ENCODE measurements at places on chromosomes 6 and 20.

DNA sequence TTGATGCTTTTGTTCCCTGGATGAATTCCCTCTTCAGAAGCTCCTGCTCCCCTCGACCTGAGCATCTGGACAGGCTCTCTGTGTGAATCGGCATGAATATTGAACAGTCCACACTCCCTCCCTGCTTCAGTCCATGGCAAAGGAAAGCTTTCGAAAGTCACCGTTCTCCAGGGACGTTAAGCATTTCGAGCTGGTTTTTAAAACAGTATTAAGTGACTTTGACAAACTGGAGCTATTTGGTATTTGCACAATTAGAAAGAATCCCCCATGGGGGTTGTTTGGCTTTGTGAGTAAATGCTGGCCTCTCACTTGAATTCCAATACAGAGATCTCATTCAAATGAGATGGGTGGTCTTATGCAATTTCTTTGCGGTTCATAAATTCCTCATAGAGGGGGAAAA, 85.3 kb upstream of the TIAM2 start:
- DNase-seq, result no peak

GRCh38 chr6:55047451-55048044, 126.8 kb upstream of the HCRTR2 start:
- DNase-seq, result peak; percentile 8

GRCh38 chr6:82178077-82178758, 69.3 kb downstream of the IBTK start:
- no peak for DNase-seq

GRCh38 chr6:4352731-4353130, 217.4 kb upstream of the ECI2 start:
- no peak for DNase-seq

DNA sequence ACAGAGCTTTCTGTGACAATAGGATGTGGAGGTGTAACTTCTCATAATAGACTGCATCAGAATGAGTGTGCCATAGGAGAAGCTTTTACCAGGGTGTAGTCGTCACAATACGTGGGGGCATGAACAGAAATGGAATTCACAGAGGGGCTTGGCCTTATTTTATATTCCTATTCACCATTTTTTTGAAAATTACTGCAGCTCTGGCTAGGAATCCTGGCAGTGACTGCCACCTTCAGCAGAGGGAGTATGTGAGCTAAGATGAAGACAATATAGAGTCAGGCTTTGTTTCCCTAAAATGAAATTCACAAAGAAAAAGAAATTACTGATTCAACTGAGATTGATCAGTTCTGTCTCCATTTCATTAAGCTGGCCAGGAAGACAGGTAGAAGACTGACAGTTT, 13.9 kb downstream of the TOMM6 start:
- no peak for DNase-seq

GRCh38 chr20:53917145-53918019, 153.0 kb downstream of the BCAS1 start:
- peak; percentile 71 for DNase-seq

- no peak for DNase-seq
Observed at GRCh38 chr6:13098793-13099570, 229.4 kb downstream of the TBC1D7 start.

DNA sequence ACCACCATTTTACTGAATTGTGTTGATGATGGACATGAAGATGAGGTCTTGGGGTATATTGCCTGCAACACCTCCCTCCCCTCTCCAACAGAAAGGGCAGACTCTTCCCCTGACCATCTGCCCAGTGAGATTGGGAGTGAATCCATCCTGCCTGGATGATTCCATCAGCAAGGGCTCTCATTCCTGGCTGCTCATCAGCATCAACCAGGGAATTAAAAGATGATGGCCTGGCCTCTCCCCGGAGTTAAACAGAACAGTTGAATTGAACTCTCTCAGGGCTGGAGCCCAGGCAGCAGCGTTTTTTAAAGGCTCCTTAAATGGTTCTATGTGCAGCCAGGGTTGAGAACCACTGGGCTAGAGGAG, 14.6 kb upstream of the MRPS18A start:
- no peak for DNase-seq

DNA sequence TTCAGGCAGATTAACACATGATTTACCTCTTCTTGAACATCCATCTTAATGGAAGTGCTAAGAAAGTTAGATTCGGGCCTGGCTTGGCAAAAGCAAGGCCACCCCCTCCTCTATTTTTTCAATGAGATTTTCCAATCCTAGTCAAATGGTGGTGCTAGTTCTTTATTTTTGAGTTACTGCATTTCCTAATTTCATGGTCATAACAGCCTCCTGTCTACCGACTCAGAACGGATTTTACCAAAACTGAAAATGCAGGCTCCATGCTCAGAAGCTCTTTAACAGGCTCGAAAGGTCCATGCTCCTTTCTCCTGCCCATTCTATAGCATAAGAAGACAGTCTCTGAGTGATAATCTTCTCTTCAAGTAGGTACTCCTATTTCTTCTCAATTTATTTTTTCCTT, 117.2 kb upstream of the ESR1 start:
- DNase-seq, result peak; percentile 3

DNA sequence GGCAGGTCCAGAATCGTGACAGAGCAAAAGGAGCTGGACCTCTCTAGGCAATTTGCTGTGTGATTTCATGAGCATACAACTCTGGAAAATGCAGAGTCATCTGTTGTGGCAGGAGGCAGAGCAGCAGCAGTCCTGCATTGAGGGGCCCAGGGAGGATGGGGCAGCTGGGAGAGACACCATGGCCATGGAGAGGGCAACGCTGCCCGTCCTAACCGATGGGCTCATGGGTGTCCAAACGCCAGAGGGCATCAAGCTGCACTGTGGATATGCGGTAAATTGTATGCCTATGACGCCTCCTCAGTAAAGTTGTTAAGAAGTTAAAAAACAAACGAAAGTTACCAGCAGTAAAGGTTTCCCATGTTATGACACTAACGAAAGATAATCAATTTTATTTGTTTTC, 42.2 kb upstream of the DACT2 start:
- no peak for DNase-seq

DNA sequence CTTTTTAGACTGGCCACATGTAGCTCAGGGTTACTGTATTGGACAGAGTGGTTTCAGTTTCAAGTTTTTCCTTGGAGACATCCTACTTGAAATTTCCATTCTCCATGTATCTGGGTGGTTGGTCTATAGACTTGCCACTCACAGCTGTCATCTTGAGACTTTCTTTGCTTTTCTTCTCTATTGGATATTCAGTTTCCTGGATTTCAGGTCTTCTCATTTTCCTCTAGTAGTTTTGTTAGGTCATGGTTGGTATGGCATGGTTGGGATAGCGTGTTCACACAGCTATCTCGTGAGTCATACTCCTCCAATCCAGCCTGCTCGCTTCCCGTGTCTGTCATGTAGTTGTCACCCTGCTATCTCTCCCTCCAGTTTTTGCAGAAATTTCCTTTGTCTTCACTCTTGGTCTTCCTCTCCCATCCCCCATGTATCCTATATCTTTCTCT, 48.3 kb downstream of the PTPN1 start:
- DNase-seq, result peak; percentile 78

GRCh38 chr20:33653218-33653899, 8.8 kb upstream of the C20orf144 start:
- DNase-seq, result peak; percentile 64

DNA sequence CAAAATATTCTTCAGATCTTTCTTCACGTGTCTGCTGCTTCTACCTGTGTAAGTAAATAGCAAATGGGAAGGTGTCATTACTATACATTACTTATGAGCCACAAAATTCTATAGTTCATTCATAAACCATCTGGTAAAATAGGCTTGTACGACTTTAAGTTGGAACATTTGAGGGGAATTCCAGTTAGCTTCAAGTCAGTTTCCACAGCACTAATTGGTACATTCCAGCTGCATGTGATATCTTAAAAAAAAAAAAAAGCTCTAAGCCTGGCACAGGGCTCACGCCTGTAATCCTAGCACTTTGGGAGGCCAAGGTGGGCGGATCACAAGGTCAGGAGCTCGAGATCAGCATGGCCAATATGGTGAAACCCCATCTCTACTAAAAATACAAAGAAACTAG, 23.1 kb upstream of the TFAP2B start:
- no peak for DNase-seq

DNA sequence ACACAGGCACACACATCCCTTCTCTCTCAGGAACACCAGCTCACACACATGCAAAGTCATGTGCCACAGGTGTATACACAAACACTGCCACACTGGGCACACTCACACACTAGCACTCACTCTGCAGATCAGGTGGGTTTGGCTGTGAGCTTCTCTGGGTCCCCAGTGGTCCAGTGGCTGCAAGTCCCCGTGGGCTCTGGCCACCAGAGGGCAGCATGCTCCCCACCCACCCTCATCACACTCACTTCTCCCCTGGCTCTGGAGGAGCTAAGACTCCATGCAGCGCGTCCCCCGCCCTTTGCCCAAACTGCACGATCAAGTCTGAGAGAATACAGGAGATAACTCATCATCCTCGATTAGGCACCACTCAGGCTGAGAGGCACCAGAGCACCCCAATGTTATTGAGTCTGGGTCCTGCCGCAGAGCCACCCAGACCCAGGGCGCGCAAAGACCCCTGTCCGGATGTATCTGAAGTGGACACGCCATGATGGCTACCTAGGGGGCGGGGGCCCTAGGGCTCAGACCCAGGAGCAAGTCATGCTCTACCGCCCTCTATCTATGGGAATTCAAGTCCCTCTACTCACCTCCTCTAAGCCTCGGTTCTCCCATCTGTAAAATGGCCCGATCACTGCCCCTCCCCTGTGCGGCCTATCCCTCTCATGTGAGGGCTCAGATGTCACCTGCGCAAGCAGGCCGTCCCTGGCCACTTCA, 90.5 kb downstream of the GRM4 start:
- DNase-seq, result peak; percentile 50

DNA sequence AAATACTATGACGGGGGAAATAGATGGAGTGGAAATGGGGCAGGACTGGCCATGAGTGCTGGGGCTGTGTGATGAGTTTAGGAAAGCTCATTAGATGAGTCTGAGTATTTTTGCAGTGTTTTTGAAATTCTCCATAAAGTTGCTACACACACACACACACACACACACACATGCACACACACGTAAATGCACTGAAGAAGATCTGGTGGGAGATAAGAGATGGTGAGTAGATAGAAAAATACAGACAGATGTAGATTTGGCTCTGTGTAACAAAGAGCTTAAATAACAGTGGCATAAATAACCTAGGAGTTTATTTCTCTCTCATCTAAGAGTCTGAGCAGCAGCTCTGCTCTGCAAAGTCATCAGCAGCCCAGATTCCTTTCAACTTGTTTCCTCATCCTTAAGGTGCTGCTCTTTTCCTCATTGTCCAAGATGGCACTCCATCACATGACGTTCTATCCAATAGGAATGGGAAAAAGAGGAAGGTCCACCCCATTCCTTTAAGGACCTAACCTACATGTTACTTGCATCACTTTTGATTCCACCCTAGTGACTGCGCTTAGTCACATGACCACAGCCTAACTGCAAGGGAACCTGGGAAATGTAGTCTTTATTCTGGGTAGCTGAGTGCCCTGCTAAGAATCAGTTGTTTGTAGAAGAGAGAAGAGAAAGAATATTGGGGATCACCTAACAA, 76.4 kb downstream of the EYA2 start:
- peak; percentile 93 for DNase-seq

DNA sequence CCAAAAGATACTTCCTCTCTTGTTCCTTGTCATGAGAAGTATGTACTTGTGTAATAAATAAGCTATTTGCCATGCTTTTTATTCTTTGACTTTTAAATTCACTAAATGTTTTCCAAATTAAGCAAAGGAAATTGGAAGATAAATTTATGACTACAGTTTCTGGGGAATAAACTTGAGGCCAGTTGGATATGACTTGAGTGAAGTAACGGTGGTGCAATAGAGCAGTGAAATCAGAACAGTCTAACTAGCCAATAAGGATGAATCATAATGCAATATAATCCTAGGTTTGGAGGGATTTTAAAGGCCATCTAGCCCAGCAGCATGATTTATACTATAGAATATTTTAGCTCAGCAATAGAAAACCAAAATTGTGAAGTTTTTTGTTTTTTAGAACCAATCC, 183.8 kb upstream of the TCF21 start:
- no peak for DNase-seq

Data from A172 (cell line).